K562 (cell line): ENCODE measurements at places on chromosomes 3 and 15. TPM values are rescaled to one million over a fixed set of nuclear protein-coding genes. Genes with fewer than 3 reads are reported as not detected.

The VGLL3 gene
- under 0.01 TPM in 1 of 2 replicates, not detected in the other for polyA plus RNA-seq

The TAGLN3 gene
- not detected in 2 replicates for polyA plus RNA-seq

The IFT122 gene
- 9.6 and 11.1 TPM in 2 replicates for polyA plus RNA-seq

The KIF23 gene
- 30.1 and 37.1 TPM in 2 replicates for polyA plus RNA-seq

The B3GNT5 gene
- polyA plus RNA-seq: 14.4 and 18.5 TPM in 2 replicates

The RPLP1 gene
- 1,119 and 1,211 TPM in 2 replicates for polyA plus RNA-seq

The QTRT2 gene
- 10.2 and 11.6 TPM in 2 replicates for polyA plus RNA-seq

The WNT5A gene
- not detected in 2 replicates for polyA plus RNA-seq

The IL16 gene
- polyA plus RNA-seq: 15.0 and 18.8 TPM in 2 replicates

The PSTPIP1 gene
- not detected in 2 replicates for polyA plus RNA-seq

The ETV5 gene
- 13.7 and 15.9 TPM in 2 replicates for polyA plus RNA-seq

The PRRT3 gene
- 1.7 and 2.8 TPM in 2 replicates for polyA plus RNA-seq

The CHDH gene
- 0.65 and 0.90 TPM in 2 replicates for polyA plus RNA-seq

The SPG21 gene
- 65.7 and 69.0 TPM in 2 replicates for polyA plus RNA-seq

The CP gene
- 0.30 TPM in 1 of 2 replicates, not detected in the other for polyA plus RNA-seq

The CHL1 gene
- not detected in 2 replicates for polyA plus RNA-seq

The GP9 gene
- polyA plus RNA-seq: not detected in 2 replicates

The PPP1R14D gene
- polyA plus RNA-seq: not detected in 2 replicates

The TRIM42 gene
- not detected in 2 replicates for polyA plus RNA-seq

The GPR149 gene
- polyA plus RNA-seq: not detected in 2 replicates
